ENCODE measurements at places on chromosomes 6 and 20. TPM values are rescaled to one million over a fixed set of nuclear protein-coding genes. Genes with fewer than 3 reads are reported as not detected.

GRCh38 chr20:21508230-21509078 lies 5.4 kb downstream of the NKX2-2 start:
- peaks cover 50% of the 10 kb centered on the region for H3K4me1 ChIP-seq
- peaks cover 32% of the 10 kb centered on the region for H3K27me3 ChIP-seq
- peak; percentile 10 for DNase-seq
- H3K4me3 ChIP-seq, result no peak overlapping the region
- no peaks in the 10 kb centered on the region for H3K36me3 ChIP-seq

GRCh38 chr6:12419631-12420272 lies 129.6 kb downstream of the EDN1 start:
- H3K27ac ChIP-seq, result no peak overlapping the region
- no peaks in the 10 kb centered on the region for H3K36me3 ChIP-seq
- H3K27me3 ChIP-seq, result no peaks in the 10 kb centered on the region
- no peak overlapping the region for H3K4me3 ChIP-seq
- no peak for DNase-seq
- H3K4me1 ChIP-seq, result no peaks in the 10 kb centered on the region

GRCh38 chr6:156423829-156424228 lies 353.3 kb upstream of the ARID1B start:
- no peaks in the 10 kb centered on the region for H3K36me3 ChIP-seq
- no peak overlapping the region for H3K27ac ChIP-seq
- no peak overlapping the region for H3K4me3 ChIP-seq
- H3K4me1 ChIP-seq, result peaks cover 14% of the 10 kb centered on the region
- H3K27me3 ChIP-seq, result no peaks in the 10 kb centered on the region

DNA sequence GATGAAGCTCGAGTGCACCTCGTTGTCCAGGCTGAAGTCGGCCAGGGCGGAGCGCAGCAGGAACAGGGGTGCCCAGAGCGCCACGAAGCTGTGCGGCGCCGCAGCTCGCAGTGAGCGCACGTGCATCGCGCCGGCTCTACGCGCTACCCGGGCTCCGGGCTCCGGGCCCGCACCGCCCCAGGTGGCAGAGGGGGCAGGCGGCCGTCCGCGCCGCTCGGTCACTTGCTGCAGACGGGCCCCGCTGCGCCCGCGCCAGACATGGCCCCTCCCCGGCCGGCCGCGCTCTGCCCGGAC lies 497 bp downstream of the BMP7 start:
- no peak overlapping the region for H3K27ac ChIP-seq
- DNase-seq, result no peak
- H3K4me1 ChIP-seq, result no peaks in the 10 kb centered on the region
- H3K4me3 ChIP-seq, result no peak overlapping the region

Gene PTK6
- 0.75 TPM for total RNA-seq

GRCh38 chr6:127192911-127193541 lies 73.6 kb upstream of the RNF146 start:
- H3K27ac ChIP-seq, result no peak overlapping the region
- no peaks in the 10 kb centered on the region for H3K36me3 ChIP-seq
- H3K27me3 ChIP-seq, result no peaks in the 10 kb centered on the region
- H3K4me1 ChIP-seq, result no peaks in the 10 kb centered on the region

Gene ZBTB22
- 39.7 TPM for total RNA-seq

Gene CDKN1A
- total RNA-seq, result 45.5 TPM

Gene SPEF1
- total RNA-seq, result not detected

Gene ECT2L
- total RNA-seq, result not detected

Gene PTCHD4
- not detected for total RNA-seq

GRCh38 chr6:138785980-138786379 lies 9.9 kb upstream of the ECT2L start:
- H3K27ac ChIP-seq, result no peak overlapping the region
- no peak for DNase-seq
- no peaks in the 10 kb centered on the region for H3K27me3 ChIP-seq

DNA sequence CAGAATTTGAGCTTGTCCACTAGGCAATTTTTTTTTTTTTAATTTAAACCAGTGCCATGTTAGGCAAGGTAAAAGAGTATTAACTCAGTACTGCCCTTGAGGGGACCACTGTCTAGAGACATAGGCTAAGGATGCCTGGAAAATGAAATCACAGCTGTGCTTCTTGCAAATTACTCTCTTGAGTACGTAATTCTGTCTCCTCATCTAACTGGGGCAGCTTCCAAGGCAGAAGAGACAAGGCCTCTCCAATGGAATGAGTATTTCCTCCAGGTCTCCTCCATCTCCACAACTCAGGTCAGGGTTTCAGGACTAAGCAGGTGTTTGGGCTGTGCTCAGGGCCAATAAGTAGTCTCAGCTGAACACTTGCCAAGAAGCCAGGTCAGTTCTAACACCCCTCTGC lies 33.8 kb upstream of the MRPS10 start:
- no peaks in the 10 kb centered on the region for H3K36me3 ChIP-seq
- H3K27ac ChIP-seq, result no peak overlapping the region
- no peak overlapping the region for H3K4me3 ChIP-seq
- H3K4me1 ChIP-seq, result no peaks in the 10 kb centered on the region

GRCh38 chr6:48733581-48733980 lies 622.6 kb upstream of the PTCHD4 start:
- H3K4me1 ChIP-seq, result no peaks in the 10 kb centered on the region
- no peak overlapping the region for H3K27ac ChIP-seq
- no peaks in the 10 kb centered on the region for H3K27me3 ChIP-seq
- no peak overlapping the region for H3K4me3 ChIP-seq

- no peaks in the 10 kb centered on the region for H3K36me3 ChIP-seq
- DNase-seq, result peak; percentile 38
- H3K4me1 ChIP-seq, result peaks cover 20% of the 10 kb centered on the region
Measured at GRCh38 chr6:170147832-170148708, 142.8 kb downstream of the DLL1 start.

DNA sequence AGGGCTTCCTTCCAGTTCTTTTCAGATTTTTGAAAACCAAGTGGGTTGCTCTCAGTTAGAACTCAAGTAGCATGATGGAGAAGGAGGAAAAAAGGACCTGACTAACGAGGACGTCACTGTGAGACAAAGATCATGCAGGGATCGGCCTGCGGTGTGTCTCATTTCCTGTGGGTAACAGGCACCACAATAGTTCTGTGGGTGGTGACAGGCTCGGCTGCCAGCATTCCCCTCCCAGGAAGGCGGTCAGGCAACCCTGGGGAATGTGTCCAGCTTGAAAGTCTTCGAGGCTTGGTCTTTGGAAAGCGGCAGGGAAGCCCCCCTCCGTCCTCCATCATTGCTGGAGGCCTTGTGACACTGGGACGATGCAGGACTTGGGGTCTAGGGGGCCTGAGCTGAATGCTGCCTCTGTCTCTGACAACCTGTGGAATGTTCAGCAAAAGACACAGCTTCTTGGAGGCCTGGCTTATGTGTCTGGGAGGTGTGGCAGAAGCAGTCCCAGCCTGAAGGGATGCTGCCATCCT lies 121.0 kb downstream of the BCAS1 start:
- H3K27me3 ChIP-seq, result no peaks in the 10 kb centered on the region
- H3K4me1 ChIP-seq, result peaks cover 20% of the 10 kb centered on the region
- peak overlapping the region; percentile 32 for H3K27ac ChIP-seq
- H3K4me3 ChIP-seq, result no peak overlapping the region
- peak; percentile 77 for DNase-seq

DNA sequence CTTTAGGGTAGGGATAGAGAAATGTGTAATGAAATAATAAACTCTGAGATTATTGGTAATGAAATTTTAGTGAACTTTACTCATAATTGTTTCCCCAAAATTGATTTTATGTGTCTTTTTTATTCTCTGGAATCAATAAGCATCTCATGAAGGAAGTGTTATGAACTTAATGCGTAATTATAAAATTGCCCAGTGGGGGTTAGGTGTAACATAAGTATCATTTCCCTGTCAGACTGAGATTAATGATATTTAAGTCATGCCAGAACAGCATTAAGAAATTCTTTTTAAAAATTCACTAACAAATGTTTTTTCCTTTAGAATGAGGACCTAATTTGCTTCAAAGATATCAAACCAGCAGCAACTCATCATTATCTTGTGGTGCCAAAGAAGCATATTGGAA lies 10.0 kb downstream of the HINT3 start:
- DNase-seq, result no peak
- H3K4me1 ChIP-seq, result peaks cover 17% of the 10 kb centered on the region
- H3K27me3 ChIP-seq, result no peaks in the 10 kb centered on the region
- H3K4me3 ChIP-seq, result no peak overlapping the region
- H3K27ac ChIP-seq, result no peak overlapping the region
- H3K36me3 ChIP-seq, result peaks cover 8% of the 10 kb centered on the region

Gene SLC17A9
- total RNA-seq, result 44.6 TPM

DNA sequence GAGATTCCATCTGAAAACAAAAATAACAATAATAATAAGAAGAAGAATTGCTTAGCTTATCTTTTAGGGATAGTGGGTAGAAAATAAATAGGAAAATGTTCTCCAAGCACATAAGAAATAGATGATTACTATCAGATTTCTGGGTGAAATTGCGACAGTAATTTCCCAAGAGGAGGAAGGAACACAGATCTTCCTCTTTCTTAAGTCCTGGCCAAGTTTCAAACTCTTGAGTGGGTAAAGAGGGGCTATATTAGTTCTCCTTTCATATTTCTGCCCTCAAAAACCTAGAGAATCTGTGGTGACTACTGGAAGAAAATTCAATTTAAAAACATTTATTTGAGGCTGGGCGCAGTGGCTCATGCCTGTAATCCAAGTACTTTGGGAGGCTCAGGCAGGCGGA lies 63.7 kb downstream of the PHACTR2 start:
- H3K36me3 ChIP-seq, result no peaks in the 10 kb centered on the region
- no peak overlapping the region for H3K27ac ChIP-seq
- no peaks in the 10 kb centered on the region for H3K4me1 ChIP-seq
- H3K27me3 ChIP-seq, result no peaks in the 10 kb centered on the region
- no peak for DNase-seq

DNA sequence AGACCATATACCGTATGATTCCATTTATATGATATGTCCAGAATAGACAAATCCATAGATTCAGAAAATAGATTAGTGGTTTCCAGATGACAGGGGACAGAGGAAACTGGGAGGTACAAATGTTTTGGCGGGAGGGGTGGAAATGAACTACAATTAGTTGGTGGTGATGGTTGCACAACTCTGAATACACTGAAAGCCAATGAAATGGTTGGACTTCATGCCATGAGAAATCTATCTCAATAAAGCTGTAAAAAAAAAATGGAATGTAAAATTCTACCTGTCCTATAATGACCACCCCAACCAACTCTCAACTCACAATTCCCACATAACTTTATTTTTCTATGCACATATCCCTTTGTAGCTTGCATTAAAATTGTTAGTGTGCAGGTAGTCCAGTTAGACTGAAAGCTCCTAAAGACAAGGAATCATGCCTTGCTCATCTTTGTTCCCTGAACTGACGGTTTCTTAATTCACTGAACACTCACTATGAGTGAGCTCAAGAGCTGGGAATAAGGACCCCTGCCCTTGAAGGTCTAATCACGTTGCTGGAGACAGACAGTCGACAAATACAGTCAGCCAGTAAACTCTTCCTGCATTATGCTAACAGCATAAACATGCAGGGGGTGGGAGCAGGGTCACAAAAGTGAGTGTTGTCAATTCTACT lies 1.4 kb downstream of the DCDC2 start:
- H3K27ac ChIP-seq, result no peak overlapping the region
- no peak for DNase-seq
- H3K36me3 ChIP-seq, result no peaks in the 10 kb centered on the region
- H3K4me3 ChIP-seq, result no peak overlapping the region
- no peaks in the 10 kb centered on the region for H3K27me3 ChIP-seq

Gene PIGT
- total RNA-seq, result 110 TPM

DNA sequence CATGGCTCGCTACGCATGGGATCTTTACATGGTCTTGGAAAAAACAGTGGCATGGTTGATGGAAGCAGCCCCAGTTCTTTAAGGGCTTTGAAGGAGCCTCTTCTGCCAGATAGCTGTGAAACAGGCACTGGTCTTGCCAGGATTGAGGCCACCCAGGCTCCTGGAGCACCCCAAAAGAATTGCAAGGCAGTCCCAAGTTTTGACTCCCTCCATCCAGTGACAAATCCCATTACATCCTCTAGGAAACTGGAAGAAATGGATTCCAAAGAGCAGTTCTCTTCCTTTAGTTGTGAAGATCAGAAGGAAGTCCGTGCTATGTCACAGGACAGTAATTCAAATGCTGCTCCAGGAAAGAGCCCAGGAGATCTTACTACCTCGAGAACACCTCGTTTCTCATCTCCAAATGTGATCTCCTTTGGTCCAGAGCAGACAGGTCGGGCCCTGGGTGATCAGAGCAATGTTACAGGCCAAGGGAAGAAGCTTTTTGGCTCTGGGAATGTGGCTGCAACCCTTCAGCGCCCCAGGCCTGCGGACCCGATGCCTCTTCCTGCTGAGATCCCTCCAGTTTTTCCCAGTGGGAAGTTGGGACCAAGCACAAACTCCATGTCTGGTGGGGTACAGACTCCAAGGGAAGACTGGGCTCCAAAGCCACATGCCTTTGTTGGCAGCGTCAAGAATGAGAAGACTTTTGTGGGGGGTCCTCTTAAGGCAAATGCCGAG lies 78.2 kb downstream of the ASXL1 start:
- H3K4me1 ChIP-seq, result no peaks in the 10 kb centered on the region
- DNase-seq, result no peak
- no peak overlapping the region for H3K4me3 ChIP-seq

Gene CNKSR3
- total RNA-seq, result not detected

- DNase-seq, result no peak
- H3K27ac ChIP-seq, result no peak overlapping the region
- no peaks in the 10 kb centered on the region for H3K4me1 ChIP-seq
Measured at GRCh38 chr6:128500014-128500413, 20.4 kb downstream of the PTPRK start.

- H3K27ac ChIP-seq, result no peak overlapping the region
- H3K27me3 ChIP-seq, result no peaks in the 10 kb centered on the region
- H3K4me3 ChIP-seq, result no peak overlapping the region
- H3K4me1 ChIP-seq, result peaks cover 49% of the 10 kb centered on the region
- H3K36me3 ChIP-seq, result no peaks in the 10 kb centered on the region
- DNase-seq, result no peak
Measured at GRCh38 chr20:57449398-57450354, 58.5 kb downstream of the RBM38 start.

Gene CGA
- total RNA-seq, result not detected

GRCh38 chr6:69162811-69163210 lies 527.7 kb downstream of the ADGRB3 start:
- no peaks in the 10 kb centered on the region for H3K4me1 ChIP-seq
- no peak overlapping the region for H3K4me3 ChIP-seq
- no peaks in the 10 kb centered on the region for H3K36me3 ChIP-seq
- DNase-seq, result no peak

Gene ZNF341
- total RNA-seq, result 9.1 TPM

Data from B cell (primary cell).